NCI-H146 (cell line): ENCODE measurements at places on chromosomes 3 and 15.

GRCh38 chr3:126573492-126574117 is 14.9 kb upstream of the C3orf22 start:
- no peak for DNase-seq

DNA sequence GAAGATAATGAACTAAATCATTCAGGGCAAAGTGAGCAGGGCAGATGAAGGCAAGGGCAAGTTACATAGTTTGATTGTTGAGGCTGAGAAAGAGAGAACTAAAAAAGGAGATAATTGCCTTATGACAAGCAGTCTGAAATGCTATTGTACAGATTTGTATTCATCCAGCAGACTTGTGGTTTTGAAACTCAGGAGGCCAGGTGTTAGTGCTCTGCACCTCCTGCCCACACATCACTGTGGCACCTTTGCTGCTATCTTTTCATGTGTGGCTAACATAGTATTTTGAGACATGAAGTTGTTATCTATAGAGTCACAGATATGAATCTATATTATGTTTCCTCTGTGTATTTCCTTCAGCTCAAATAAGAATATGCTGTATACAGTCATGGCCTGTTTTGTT is 24.3 kb upstream of the SUCLG2 start:
- no peak for DNase-seq

- no peak for DNase-seq
These were observed 383.0 kb upstream of the RARB start for GRCh38 chr3:25044762-25045710.

GRCh38 chr15:69290346-69291164 is 8.2 kb upstream of the PAQR5 start:
- DNase-seq: no peak

DNA sequence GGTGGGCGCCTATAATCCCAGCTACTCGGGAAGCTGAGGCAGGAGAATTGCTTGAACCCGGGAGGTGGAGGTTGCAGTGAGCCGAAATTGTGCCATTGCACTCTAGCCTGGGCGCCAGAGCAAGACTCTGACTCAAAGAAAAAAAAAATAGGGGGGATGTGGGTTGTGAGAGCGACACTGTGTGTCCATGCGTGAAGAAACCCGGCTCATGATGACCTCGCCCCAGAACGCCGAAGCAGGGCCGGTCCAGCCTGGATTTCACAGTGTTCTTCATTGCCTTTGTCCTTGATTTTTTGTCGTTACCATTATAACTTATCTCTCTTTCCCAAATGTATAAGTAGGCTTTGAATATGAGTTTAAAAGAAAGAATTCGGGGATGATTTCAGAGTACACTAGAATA is 128.7 kb downstream of the PGPEP1L start:
- DNase-seq: no peak

- DNase-seq: no peak
These were observed 11.5 kb upstream of the TFG start for GRCh38 chr3:100697723-100698285.

DNA sequence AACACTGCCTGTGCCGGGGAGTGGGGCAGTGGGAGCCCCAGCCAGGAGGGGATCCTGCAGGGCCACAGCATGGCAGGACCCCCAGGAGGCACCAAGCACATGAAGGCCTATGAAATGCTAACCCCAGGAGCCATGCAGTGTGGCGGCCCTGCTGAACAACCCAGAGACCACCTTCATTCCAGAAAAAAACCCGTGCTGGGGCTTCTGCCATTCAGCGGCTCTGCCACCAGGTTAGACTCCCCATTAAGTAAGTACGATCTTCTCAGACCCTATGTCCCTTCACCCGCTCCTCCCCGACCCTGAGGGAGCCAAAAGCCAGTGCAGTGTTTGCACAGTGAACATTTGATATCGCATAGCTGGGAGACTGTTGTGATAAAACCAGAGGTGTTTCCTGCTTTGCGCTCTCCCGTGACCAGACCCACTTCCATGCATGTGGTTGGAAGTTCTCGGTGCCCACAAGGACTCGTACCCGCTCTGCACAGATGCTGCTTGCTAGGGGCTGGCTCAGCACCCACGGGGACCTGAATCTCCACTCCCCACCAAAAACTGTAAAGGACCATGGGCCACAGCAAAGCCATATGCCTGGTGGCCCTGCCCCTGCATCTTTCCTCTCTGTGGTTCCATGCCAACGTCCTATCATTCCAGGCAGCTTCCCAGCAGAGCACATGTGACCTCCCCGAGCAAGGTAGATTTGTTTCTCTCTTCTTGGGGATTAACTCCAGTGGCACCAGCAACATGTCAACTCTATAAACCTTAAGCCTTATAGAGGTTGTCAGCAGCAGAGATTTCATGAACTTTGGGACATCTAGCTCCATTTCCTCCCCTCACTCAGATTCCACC is 5.3 kb downstream of the PLA2G4D start:
- DNase-seq: no peak

- no peak for DNase-seq
These were observed 252.5 kb downstream of the SUCLG2 start for GRCh38 chr3:67401921-67402320.

DNA sequence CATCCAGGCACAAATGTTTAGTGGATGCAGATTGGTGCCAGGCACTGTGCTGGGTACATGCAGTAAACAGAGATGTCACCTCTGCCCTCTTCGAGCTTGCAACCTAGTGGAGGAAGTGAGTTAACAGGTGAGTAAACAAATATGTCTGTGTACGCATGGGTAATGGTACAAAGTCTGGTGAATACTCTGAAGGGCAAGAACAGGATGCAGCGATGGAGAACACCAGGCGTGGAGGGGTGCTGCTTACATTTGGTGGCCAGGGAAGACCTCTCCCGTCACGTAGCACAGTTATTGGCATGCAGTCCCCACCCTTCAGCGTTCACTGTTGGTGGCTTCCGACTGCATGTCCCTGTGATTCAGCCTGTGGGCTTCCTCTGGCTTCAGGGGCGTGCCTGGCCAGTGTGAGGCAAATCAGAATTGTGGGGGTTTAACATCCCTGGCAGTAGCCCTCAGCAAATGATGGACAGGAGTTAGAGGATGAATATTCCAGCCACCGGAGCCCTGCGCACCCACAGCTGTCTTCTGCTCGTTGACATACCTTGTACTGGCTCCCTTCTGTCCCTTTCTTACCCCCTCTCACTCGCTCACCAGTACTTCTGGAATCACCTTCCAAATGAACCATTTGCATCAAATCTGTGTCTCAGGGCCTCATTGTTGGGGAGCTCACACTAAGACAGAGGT is 9.1 kb upstream of the HDAC11 start:
- peak; percentile 49 for DNase-seq

- no peak for DNase-seq
These were observed 470.2 kb upstream of the PROK2 start for GRCh38 chr3:72255191-72255590.

DNA sequence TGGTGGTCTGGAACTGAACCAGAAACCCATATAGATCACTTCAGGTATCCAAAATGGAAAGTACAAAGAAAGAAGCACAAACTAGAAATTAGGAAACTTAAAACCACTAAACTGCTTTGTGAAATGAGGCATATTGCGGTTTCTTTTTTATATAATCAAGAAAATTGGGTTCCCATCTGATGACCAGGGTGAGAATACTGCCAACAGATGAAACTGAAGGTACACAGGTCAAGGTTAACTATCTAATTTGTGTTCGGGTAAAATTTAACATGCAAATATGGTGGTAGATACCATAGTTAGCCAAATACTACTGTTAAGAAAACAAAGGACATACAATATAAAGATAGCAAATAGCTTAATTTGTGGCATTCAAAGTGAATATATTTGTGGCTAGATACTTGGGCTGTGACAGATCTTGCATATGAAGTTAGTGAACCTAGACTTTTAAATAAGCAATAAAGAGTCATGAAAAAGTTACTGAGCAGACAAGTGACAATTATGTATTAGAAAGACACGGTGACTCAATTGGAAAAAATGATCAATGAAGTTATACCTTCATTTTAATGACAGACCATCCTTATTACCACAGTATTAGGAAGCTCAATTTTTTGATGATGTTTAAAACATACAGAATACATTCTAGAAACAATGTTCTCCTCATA is 127.4 kb downstream of the NR2E3 start:
- DNase-seq: no peak

GRCh38 chr3:8776406-8776805 is 7.0 kb upstream of the OXTR start:
- DNase-seq: no peak

DNA sequence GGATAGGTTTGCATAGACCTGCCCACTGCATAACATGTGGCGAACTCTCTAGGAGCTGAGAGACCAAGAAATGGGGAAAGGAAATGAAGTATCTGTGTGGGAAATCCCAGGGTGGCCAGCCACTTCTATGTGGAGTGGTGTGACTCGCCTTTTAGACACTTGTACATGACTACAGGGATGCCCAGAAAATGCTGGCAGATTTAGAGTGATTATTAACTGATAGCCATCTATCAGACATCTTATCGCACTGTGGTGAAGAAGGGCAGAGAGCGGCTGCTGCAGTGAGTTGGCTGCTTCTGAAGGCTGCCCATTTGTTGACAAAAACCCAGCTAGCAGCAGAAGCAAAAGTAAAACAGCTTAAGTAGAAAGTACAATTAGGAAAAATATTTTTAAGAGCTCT is 18.1 kb upstream of the STAC start:
- no peak for DNase-seq
